ENCODE measurements at places on chromosomes 7 and 10. TPM values are rescaled to one million over a fixed set of nuclear protein-coding genes. Genes with fewer than 3 reads are reported as not detected.

Gene LRIT1
- total RNA-seq, result not detected

DNA sequence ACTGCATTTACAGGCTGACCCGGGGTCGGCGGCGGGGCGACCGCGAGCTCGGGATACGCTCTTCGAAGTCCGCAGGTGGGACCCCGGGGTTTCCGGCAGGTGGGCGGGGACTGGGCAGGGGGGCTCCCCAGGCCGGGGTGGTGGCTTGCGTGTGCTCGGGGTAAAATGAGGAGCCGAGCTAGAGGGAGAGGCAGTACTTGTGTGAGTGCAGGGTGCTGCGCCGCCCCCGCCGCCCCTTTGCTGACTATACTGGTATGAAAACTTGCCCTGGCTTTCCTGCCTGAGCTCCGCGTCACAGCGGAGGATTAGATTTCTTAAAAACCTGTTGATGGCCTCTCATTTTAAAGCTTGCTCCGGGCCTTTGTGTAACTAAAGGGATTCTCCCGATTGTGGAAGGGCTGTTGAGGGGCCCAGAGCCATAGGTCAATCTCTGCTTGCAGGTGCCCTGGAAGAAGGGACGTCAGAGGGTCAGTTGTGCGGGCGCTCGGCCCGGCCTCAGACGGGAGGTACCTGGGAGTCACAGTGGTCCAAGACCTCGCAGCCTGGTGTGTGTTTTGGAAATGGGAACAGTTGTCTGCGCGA, 488 bp downstream of the ARMC10 start:
- DNase-seq, result no peak
- no peaks in the 10 kb centered on the region for H3K27me3 ChIP-seq
- peak overlapping the region; percentile 92 for H3K4me3 ChIP-seq
- peak overlapping the region; percentile 92 for H3K27ac ChIP-seq
- peaks cover 11% of the 10 kb centered on the region for H3K36me3 ChIP-seq

- no peaks in the 10 kb centered on the region for H3K4me1 ChIP-seq
- H3K36me3 ChIP-seq, result no peaks in the 10 kb centered on the region
- H3K4me3 ChIP-seq, result no peak overlapping the region
- H3K27ac ChIP-seq, result no peak overlapping the region
Measured at GRCh38 chr10:87702260-87702972, 42.7 kb downstream of the PAPSS2 start.

Gene GIMAP5
- total RNA-seq, result 123 TPM

Gene TRIM50
- not detected for total RNA-seq

GRCh38 chr7:150374472-150374871, 4.7 kb upstream of the ZNF775 start:
- H3K4me3 ChIP-seq, result no peak overlapping the region
- H3K36me3 ChIP-seq, result peaks cover 5% of the 10 kb centered on the region
- H3K27ac ChIP-seq, result no peak overlapping the region
- H3K27me3 ChIP-seq, result no peaks in the 10 kb centered on the region

DNA sequence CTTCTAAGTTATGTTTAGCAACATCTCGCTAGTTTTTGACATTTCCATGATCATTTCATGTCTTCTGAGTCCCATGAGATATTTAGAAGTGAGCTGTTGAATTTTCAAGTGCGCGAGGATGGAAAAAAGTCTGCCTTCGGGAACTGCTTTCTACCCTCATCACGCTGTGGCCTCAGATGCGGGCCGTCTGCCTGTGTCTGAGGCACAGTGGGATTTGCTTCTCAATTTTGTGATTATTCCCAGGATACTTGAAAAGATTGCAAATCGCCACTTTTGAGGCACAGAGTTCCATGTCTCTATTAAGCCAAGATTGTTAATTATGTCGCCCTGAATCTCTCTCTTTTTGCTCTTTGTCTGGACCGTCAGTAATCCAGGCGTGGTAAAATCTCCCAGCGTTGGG, 30.8 kb upstream of the NKX6-2 start:
- DNase-seq, result no peak
- H3K27me3 ChIP-seq, result peaks cover 8% of the 10 kb centered on the region
- no peaks in the 10 kb centered on the region for H3K36me3 ChIP-seq
- H3K27ac ChIP-seq, result no peak overlapping the region
- no peak overlapping the region for H3K4me3 ChIP-seq

Gene FAM13C
- total RNA-seq, result not detected

- H3K4me1 ChIP-seq, result peaks cover 5% of the 10 kb centered on the region
- peaks cover 49% of the 10 kb centered on the region for H3K27me3 ChIP-seq
- no peak overlapping the region for H3K4me3 ChIP-seq
- no peak for DNase-seq
- H3K36me3 ChIP-seq, result no peaks in the 10 kb centered on the region
- no peak overlapping the region for H3K27ac ChIP-seq
Measured at GRCh38 chr7:121334376-121334775, 5.6 kb downstream of the WNT16 start.

Gene OR2F2
- not detected for total RNA-seq

Gene ZNF425
- total RNA-seq, result 1.0 TPM

DNA sequence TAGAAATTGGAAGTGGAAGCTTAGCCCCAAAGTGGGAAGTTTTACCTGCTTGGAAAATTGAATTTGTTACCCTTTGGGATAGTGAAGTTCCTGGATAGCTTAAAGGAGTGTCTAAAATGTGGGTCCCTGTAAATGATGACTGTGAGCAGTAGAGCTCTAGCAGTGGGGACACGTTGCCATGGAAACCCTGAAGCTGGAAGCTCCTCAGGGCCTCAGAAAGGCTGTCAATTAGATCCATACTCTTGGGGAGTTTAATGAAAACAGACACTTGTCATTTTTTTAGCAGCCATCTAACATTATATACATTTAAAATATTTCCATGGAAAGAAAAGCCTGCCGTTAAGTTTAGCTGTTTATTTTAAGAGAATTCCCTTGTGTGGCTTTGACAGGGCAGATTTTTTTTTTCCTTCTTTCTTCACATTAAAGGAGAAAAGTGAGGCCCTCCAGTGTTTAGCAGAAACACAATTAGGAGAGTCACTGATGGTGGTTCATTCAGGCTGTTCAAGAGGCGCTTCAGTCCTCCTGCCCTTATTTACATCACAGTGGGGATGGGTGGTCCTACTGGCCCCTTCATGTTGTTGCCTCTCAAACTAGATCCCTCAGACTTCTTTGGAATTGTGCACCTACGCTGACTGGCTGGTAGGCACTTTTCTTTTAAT, 518.4 kb downstream of the CCSER2 start:
- DNase-seq, result no peak
- H3K27ac ChIP-seq, result no peak overlapping the region
- H3K4me1 ChIP-seq, result no peaks in the 10 kb centered on the region

Gene TUBB8
- total RNA-seq, result not detected

Gene DPP6
- total RNA-seq, result not detected

Gene AKAP9
- total RNA-seq, result 49.0 TPM

Gene PDK4
- total RNA-seq, result 0.39 TPM

All from activated naive CD8-positive, alpha-beta T cell treated with anti-CD3 and anti-CD28 coated beads, Interleukin-2, amount 10 ng/mL, durations not matched to agents 7 days and 5 days (primary cell).